ENCODE measurements at places on chromosomes 1 and 21.

DNA sequence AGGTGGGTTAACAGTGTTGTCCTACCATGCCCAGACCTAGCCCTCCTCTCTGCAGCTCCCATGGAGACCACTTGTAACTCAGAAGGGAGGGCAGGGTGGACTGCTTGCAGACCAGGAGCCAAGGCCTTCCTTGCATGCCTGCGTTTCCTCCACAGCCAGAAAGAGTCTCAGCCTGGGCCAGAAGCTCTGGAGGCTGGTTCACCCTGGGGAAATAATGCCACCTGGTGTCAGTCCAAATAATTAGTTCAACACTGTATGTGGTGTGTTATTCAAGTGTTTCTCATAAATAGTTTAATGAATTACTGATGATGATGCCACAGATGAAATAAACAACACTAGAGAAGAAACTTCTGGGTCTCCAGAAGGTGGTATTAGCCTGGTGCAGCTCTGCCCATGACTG is 16.9 kb upstream of the VANGL1 start:
- DNase-seq: no peak

DNA sequence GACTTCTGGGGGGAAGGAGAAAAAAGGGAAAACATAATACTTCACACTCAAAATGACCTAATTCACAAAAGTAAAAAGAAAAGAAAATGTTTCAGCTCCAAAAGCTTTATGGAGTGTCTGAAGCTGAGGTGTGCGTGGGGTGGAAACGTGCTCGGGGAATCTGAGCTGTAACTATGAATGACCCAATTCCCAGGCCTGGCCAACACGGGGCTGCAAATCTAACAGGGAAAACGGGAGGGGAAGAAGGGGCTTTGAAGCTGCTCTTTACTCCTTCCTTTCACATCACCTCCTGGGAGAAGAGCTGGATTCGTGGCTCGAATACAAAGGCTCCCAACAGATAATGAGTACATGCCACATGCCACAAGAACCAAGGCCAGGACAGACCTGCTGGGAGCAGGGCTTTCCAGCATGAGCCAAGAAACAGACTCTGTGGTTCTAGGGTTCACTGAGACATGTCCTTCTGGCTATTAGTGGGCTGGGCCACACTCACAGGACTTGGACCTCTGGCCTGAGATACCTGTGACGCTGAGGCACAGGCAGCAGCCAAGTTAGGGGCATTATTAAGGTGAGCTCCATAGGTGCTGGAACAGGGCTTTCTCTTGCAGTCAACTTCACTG is 51.5 kb downstream of the SLC66A1 start:
- DNase-seq: no peak

- peak; percentile 19 for DNase-seq
These were observed 22.7 kb downstream of the PGM1 start for GRCh38 chr1:63615768-63616420.

- no peak for DNase-seq
These were observed 246.7 kb downstream of the PTPRU start for GRCh38 chr1:29482991-29483390.

DNA sequence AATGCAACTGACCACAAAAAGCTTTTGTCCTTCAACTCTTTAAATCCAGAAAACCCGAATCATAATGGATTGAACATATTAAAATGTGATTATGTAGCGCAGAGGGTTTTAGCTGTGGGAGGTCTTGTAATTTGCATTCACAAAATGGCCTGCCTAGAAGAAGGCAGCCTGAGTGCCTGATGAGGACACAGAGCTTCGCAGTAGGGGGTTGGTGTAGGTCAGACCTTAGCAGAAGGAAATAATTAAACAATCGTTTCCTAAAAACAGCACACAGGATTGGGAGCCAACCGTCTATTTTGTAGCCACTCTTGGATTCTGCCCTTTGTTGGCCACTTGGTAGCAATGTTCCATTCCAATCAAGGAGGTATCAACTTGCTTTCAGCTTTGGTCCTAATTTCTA is 195.7 kb upstream of the KIAA0040 start:
- no peak for DNase-seq

- DNase-seq: peak; percentile 57
These were observed 179.0 kb downstream of the PTPRU start for GRCh38 chr1:29415156-29415830.

DNA sequence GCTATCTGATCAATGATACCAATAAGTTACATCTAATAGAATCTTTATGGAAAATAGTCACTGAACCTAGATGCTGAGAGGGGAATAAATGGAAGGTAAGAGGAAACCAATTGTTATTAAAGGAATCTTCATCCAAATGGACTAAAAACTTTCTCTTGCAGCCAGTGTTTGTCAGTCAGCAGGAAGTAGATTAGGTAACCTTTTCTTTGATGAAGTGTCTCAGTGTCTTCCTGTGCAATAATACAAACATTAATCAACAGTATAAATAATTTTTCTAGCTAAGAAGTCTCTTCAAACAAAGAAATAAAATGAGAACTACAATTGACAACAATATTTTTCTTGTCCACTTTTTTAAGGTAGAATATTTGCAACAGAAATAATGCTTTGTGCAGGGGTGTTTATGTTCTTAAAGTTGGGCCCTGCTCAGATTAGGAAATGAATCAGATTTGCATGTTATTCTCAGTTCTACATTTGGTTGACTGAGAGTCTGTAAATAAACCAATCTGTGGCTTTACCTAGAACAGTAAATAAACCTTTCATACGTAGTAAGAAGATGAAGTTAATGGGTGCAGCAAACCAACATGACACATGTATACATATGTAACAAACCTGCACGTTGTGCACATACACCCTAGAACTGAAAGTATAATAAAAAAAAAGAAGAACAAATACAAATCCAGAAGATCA is 391.4 kb downstream of the MRPL39 start:
- DNase-seq: no peak

GRCh38 chr1:35838693-35839245 is 31.0 kb downstream of the AGO4 start:
- no peak for DNase-seq

Data from posterior cingulate gyrus (tissue), 11 donors.